ENCODE measurements at places on chromosomes 7 and 10. TPM values are rescaled to one million over a fixed set of nuclear protein-coding genes. Genes with fewer than 3 reads are reported as not detected.

DNA sequence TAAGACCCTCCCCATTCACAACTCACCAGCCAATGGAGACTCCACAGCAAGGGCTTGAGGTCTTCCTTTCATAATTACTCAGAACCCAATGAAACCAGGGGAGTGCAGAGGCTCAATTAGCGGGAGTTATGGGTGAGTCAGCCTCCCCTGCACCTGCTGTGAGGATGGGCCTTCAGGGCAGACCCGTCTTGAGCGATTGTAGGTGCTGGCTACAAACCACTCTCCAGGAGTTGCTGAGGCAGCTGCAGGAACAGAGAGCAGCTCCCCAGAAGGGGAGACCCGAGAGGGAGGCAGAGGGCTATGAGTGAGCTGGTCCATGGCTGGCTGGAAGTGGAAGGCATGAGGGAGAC, 58.5 kb upstream of the SORCS3 start:
- H3K4me3 ChIP-seq, result no peak overlapping the region
- H3K27ac ChIP-seq, result no peak overlapping the region
- DNase-seq, result no peak
- H3K4me1 ChIP-seq, result no peaks in the 10 kb centered on the region
- H3K36me3 ChIP-seq, result no peaks in the 10 kb centered on the region

GRCh38 chr10:44963772-44964633, 4.4 kb downstream of the RASSF4 start:
- H3K27ac ChIP-seq, result no peak overlapping the region
- peaks cover 80% of the 10 kb centered on the region for H3K4me1 ChIP-seq
- DNase-seq, result no peak
- no peak overlapping the region for H3K4me3 ChIP-seq
- no peaks in the 10 kb centered on the region for H3K27me3 ChIP-seq

DNA sequence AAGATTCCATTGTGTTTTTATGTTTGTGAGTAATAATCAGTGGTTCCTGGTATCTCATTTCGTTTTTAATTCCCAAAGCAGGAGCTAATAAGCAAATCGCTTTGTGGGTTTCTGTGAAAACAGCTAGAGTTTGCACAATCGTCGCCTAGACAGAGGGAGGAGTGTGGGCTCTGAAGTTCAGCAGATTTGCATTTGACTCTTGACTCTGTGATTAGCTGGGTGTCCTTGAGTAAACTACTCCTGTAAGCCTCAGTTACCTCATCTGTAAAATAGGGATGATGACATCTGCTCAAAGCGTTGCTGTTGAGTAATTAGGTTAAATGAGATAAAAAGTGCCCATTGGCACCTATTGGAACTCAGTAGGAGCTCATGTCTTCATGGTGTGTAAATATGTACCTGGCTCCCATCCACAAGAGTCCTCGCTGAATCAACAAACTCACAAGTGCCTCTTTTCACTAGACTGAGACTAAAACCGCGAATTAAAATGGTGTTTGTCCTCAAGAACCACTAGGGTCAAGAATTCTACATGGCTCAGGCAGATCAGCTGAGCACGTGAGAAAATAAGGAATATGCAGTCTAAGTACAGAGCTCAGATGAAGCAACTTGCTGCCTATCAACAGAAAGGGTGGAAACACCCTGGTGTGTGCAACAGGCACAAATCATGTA, 385.8 kb upstream of the C7orf33 start:
- no peaks in the 10 kb centered on the region for H3K27me3 ChIP-seq
- no peaks in the 10 kb centered on the region for H3K4me1 ChIP-seq
- no peak overlapping the region for H3K4me3 ChIP-seq
- H3K27ac ChIP-seq, result no peak overlapping the region
- H3K36me3 ChIP-seq, result no peaks in the 10 kb centered on the region

The LIPM gene
- not detected for polyA plus RNA-seq

The CADPS2 gene
- polyA plus RNA-seq, result not detected

The FAM131B gene
- polyA plus RNA-seq, result not detected

Measured in B cell (primary cell).